Fibroblast of the aortic adventitia (primary cell): ENCODE measurements at places on chromosomes 13 and 19.

- DNase-seq, result peak; percentile 46
Observed at GRCh38 chr13:51501592-51502152, 48.8 kb upstream of the INTS6 start.

DNA sequence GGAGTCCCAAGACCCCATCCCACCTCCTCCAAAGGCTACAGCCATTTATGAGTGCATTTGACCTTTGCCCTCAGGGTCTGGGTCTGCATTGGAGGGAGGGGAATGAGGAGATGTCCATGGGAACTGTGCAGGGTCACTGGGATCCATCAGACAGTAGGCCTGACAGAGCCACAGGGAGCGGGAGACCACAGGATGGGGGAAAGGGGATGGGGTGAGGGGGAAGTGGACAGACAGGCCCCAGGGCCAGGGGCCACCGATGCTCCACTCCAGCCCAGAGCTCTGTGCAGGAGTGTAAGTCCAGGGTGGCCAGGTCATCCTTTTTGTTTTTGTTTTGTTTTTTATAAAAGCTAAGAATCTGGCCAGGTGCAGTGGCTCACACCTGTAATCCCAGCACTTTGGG, 82.5 kb downstream of the CHST8 start:
- DNase-seq, result no peak

DNA sequence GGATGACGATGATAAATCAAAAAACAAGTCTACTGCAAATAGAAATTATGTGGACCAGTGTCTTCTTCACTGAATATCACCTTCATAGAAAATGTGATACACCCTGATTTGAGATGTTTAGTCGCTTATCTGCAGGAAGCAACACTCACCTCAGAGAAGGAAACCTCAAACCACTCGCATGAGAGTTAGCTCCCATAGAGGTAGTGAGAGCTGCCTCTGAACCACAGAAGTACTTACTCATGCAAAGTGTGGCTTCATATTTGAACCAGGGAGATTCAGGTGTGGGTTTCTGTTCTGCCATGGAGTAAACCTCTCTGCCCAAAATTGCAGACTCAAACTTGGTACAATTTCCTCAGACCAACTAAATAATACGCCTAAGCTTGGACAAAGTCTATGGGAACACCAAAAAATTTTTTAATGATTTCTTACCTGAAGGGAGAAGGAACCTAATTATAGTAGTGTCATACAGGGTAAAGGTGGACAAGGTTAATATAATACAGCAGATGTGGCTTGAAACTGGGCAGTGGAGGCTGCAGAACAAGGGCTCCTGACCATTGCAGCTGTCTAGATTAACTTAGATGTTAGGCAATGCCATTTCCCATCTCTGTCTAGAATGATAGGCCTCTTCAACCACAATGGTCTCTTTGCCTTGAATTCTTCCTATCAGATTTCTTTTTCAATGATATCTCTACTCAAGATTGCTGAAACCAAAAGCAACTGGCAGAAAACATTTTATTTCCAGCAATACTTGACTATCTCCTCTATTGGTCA, 29.6 kb upstream of the RCBTB2 start:
- no peak for DNase-seq

DNA sequence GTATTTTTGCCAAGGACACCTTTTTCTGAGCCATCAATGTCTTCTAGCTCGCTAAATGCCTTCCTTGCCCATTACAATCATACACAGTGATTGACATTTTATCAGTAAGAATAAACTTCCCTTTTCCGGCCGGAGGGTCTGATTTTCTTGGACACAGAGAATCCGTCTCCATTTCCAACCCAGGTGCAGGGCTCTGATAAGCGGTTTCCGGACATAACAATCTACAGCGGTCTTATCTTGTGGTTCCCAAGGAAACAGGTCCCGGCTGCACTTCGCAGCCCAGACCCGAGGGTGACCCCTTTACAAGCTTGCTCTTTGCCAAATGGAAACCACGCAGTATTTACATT, 5.1 kb upstream of the ZNF77 start:
- DNase-seq, result peak; percentile 64

DNA sequence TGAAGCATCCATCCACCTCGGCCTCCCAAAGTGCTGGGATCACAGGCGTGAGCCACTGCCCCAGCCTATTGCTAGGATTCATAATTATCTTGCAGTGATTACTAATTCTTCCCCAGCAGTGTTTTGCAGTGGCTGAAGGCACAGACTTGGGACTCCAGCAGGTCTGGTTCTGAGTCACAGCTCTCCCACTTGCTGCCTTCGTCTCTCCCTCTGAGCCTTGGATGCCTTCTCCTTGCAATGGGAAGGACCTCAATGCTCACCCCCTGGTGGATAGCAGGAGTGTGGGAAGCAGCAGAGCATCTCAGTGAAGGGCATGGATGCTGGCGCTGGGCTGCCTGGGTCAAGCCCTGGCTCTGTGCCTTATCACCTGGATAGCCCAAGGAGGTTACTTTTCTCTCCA, 37.6 kb upstream of the SHKBP1 start:
- DNase-seq, result no peak

DNA sequence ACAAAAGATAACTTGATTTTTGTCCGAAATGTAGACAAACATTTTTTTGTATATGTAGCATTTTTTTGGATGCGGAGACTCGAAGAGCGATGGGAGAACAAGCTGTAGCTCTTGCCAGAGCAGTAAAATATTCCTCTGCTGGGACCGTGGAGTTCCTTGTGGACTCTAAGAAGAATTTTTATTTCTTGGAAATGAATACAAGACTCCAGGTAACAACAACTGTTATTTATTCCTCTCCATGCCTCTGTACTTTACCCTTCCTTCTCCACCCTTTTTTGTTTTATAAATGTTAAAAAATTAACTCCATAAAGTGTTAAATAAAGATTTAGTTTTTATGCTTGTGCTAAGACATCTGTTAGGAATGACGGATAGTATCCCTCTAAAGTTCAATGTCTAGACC, 184.2 kb downstream of the PCCA start:
- no peak for DNase-seq

- no peak for DNase-seq
Observed at GRCh38 chr13:43990021-43990420, 110.3 kb downstream of the LACC1 start.

DNA sequence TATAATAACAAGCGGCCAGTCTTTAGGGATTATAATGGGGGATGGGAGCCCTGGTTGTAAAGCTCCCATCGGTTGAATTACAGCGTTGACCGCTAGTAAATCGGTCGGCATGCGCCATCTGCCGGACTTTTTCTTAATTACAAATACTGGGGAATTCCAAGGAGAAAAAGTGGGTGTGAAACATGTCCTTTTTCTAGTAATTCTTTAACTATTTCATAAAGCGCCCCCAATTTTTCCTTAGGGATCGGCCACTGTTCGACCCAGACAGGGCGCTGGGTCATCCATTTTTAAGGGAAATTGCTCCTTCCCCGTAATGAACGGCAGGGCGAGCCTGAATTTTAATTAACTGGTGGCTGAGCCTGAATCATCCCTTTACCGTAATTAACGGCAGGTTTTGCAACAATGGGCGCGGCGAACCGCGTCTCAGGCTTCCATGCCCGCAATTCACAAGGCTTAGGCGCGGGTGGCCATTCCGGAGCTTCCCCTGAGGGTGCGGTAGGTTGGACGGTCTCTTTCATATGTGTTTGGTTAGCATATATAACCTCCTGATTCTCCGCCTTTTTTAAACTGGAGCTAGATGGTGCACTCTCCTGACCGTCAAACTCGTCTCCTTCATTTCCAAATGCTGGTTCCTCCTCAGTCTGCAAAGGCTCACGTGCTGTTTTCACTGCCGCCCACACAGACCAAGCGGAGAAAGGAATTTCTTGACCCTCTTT, 30.2 kb upstream of the EVI5L start:
- peak; percentile 82 for DNase-seq

- DNase-seq, result no peak
Observed at GRCh38 chr19:18045307-18046050, 37.5 kb downstream of the ARRDC2 start.

GRCh38 chr13:49356223-49356622, 87.6 kb downstream of the CAB39L start:
- peak; percentile 93 for DNase-seq

DNA sequence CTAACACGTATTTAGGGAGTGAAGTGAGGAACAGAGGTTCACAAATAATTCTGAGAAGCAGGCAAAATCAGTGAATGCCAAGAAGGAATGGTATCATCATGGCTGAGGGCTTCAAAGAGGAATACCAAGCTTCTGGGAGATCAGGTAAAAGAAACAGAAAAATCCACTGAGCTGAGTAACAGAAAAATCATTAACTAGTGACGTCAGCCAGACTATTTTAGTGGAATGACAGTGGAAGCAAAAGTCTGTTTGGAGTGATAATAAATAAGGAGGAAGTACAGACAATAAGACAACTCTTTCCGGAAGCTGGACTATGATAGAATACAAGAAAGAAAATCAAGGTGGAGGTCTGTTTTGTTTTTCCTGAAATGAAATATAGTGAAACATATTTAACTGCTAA, 83.5 kb downstream of the SACS start:
- DNase-seq, result no peak
